ENCODE measurements at places on chromosomes 2 and 18. TPM values are rescaled to one million over a fixed set of nuclear protein-coding genes. Genes with fewer than 3 reads are reported as not detected.

DNA sequence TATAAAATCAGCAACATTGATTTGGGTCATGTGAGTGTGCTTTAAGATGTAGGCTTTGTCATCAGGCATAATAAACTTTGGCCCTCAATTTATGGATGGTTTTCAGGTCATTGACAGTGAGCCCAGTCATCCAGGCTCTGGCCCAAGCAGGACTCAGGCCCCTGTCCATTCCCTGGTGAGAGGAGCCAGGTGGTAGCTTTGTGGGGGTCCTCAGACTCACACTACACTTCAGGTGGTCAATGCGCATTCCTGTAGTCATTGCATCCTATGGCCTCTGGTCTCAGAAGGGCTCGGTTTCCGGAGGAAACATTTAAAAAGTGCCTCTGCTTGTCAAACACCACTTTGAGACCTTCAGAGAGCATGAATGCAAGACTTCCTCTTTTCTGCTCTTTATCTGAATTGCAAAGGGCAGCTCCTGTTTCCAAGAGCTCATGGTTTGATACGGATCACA is 20.2 kb downstream of the LGALSL start:
- no peak overlapping the region for H3K4me3 ChIP-seq
- H3K27ac ChIP-seq = no peak overlapping the region
- no peaks in the 10 kb centered on the region for H3K4me1 ChIP-seq
- H3K27me3 ChIP-seq = no peaks in the 10 kb centered on the region
- no peak for DNase-seq

- no peak overlapping the region for H3K4me3 ChIP-seq
- H3K36me3 ChIP-seq = peaks cover 90% of the 10 kb centered on the region
- no peaks in the 10 kb centered on the region for H3K27me3 ChIP-seq
Observed at GRCh38 chr2:178530625-178531142, 50.4 kb downstream of the PLEKHA3 start.

AFF3 gene
- 0.75 TPM for total RNA-seq

DNA sequence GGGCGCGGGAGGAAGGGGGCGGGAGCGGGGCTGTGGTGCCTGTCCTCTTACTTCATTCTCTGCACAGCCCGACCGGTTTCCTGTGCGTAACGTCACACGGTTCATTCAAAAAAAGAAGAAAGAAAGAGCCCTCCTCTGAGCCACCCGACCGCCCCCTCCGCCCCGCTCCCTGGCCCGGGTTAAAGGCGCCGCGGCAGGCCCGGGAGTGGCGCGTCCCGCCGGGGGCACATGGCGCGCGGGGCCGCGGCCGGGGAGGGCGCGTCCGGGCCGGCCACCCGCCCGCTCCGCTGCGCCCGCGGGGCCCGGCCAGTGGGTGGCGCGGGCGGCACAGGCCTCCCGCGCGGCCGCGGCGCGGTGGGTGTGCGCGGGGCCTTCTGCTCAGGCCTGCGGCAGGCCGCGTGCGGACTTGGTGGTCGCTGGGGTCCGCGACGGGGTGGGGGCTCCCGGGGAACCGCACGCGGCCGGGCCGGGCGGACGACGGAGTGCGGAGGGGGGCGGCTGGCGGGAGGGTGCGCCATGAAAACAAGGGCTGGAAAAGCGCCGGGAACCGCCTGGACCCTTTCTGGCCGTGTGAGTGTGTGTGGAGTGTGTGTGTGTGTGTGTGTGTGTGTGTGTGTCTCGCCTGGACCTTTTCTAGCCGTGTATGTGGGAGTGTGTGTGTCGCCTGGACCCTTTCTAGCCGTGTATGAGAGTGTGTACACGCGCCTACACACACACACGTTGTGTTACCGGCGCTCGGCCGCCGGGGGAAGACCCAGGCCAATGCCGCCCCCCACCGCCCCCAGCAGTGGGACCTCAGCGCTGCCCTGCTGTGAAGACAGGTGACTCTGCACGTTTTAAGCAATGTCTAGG is 780 bp upstream of the BCL2 start:
- peaks cover 4% of the 10 kb centered on the region for H3K4me1 ChIP-seq
- H3K27me3 ChIP-seq = peaks cover 47% of the 10 kb centered on the region
- H3K27ac ChIP-seq = no peak overlapping the region
- H3K36me3 ChIP-seq = no peaks in the 10 kb centered on the region
- DNase-seq = peak; percentile 86

GRCh38 chr2:201008296-201008829 is 44.9 kb upstream of the ORC2 start:
- H3K36me3 ChIP-seq = peaks cover 45% of the 10 kb centered on the region
- H3K27me3 ChIP-seq = no peaks in the 10 kb centered on the region
- H3K27ac ChIP-seq = no peak overlapping the region
- H3K4me1 ChIP-seq = no peaks in the 10 kb centered on the region
- DNase-seq = no peak

DNA sequence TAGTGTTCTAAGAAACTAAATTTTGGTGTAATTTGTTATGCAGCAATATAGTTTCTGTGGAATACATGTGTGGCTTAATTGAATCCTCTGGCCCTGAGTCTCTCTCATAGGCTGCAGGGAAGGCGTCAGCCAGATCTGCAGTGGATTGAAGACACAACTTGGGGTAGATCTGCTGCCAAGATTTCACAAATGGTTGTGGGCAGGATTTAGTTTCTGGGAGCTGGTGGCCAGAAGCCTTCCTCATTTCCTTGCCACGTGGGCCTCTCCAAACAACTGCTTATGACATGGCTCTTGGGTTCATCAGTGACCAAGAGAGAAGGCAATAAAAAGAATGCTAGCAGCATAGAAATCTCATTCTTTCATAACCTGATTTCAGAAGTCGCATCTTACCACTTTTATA is 28.2 kb downstream of the CCDC102B start:
- no peaks in the 10 kb centered on the region for H3K4me1 ChIP-seq
- H3K27ac ChIP-seq = no peak overlapping the region
- H3K4me3 ChIP-seq = no peak overlapping the region

DNA sequence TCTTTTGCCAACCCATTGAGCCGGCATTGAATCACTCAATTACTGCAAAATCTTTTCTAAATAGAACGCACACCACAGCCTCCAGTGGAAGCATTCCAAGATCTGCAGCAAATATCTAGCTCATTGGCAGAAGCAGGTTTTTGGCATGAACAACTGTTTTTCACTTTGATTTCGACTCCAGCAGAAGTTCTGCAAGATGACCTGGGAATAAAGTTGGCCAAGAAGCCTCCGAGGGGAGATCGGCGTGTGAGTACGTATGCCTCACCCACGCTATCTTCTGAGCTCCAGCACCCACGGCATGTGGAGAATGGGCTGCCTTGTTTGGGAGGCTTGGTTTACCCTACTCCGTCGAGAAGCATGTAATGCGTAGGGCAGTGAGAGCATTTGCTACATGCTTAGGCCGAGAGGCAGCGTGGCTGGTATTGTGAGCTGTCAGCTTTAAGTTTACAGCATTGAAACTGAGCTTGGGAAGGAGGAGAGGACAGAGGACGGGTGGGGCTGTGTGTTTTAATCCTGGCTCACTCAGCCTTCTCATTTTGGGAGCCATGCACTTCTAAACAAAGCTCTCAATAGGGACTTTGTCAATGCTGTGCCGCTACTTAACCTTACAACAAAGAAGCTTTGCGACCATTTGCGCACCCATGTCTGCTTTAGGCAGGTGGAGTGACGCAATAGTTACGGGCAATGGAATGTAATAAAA is 10.5 kb downstream of the PCARE start:
- H3K27ac ChIP-seq = peak overlapping the region; percentile 6
- no peaks in the 10 kb centered on the region for H3K27me3 ChIP-seq
- H3K4me1 ChIP-seq = peaks cover 3% of the 10 kb centered on the region
- H3K4me3 ChIP-seq = no peak overlapping the region

DNA sequence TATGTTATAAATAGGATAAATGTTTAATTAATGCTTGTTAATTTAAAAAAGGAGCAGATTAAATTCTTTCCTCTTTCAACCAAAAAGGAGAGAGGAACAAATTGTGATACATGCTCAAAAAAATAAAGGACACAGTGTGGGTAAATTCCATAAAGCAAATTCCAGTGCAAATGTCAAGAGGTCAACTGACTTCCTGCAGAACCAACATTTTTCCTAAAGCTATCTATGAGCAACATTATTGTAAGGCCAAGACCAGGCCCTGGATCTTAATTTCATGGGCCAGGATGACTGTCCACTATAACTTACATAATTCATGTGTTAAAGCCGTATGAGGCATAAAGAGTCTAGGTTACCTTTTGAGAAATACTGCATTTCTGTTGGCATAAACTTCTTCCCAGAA is 93.9 kb upstream of the RPE start:
- no peak overlapping the region for H3K4me3 ChIP-seq
- no peak for DNase-seq
- H3K27ac ChIP-seq = no peak overlapping the region
- no peaks in the 10 kb centered on the region for H3K27me3 ChIP-seq
- no peaks in the 10 kb centered on the region for H3K4me1 ChIP-seq
- no peaks in the 10 kb centered on the region for H3K36me3 ChIP-seq
